ENCODE measurements at places on chromosomes 2 and 18.

- DNase-seq = no peak
Observed at GRCh38 chr2:42788-43187, 3.5 kb downstream of the FAM110C start.

- DNase-seq = no peak
Observed at GRCh38 chr2:104690255-104690984, 163.5 kb upstream of the POU3F3 start.

- DNase-seq = no peak
Observed at GRCh38 chr18:70228536-70228935, 23.0 kb upstream of the RTTN start.

GRCh38 chr2:37323176-37323780 lies 1.4 kb downstream of the PRKD3 start:
- no peak for DNase-seq

- no peak for DNase-seq
Observed at GRCh38 chr18:67550872-67551520, 34.5 kb upstream of the DSEL start.

DNA sequence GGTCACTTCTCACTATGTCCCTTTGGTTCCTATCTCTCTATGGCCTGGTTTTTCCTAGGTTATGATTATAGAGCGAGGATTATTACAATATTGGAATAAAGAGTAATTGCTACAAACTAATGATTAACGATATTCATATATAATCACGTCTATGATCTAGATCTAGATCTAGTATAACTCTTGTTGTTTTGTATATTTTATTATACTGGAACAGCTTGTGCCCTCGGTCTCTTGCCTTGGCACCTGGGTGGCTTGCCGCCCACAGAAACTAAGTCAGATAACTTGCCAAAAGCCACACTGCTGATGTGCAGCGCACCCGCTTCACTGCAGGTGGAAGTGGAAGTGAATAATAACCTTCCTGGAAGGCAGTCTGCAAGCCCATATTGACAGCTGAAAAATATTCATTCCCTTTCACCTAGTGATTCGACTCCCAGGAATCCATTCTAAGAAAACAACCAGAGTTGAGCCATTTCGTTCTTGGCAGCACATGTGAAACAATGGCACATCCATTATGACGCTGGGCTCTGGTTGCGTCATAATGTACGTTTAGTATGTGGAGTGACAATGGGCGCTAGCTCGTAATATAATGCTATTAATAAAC lies 725 bp upstream of the ANKRD53 start:
- DNase-seq = peak; percentile 82

- DNase-seq = no peak
Observed at GRCh38 chr18:37252854-37253393, 312.7 kb downstream of the CELF4 start.

- DNase-seq = peak; percentile 84
Observed at GRCh38 chr18:63909870-63910269, 2.1 kb downstream of the SERPINB10 start.

DNA sequence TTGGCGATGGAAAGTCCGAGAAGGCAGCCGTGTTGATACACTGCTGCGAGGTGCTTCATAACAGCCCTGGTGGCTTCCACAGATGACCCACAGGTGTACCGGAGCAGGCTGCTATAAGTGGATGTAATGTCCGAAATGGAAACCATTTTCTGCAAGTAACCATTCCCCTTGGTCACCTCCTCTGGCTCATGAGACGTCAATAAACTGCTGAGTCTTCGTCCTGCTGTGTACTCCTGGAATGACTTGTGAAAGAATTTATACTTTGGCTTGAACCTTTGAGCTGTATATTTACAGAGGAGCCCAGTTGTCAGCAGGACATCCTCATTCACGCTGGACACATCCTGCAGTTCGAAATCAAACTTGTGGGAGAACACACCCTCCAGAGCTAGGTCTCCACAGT lies 14.4 kb downstream of the NLRC4 start:
- DNase-seq = no peak

GRCh38 chr18:14979875-14980274 lies 231.9 kb downstream of the ANKRD30B start:
- no peak for DNase-seq

- no peak for DNase-seq
Observed at GRCh38 chr18:74819433-74820059, 221.9 kb downstream of the ZNF407 start.

- DNase-seq = no peak
Observed at GRCh38 chr2:36805635-36806224, 109.2 kb downstream of the VIT start.

DNA sequence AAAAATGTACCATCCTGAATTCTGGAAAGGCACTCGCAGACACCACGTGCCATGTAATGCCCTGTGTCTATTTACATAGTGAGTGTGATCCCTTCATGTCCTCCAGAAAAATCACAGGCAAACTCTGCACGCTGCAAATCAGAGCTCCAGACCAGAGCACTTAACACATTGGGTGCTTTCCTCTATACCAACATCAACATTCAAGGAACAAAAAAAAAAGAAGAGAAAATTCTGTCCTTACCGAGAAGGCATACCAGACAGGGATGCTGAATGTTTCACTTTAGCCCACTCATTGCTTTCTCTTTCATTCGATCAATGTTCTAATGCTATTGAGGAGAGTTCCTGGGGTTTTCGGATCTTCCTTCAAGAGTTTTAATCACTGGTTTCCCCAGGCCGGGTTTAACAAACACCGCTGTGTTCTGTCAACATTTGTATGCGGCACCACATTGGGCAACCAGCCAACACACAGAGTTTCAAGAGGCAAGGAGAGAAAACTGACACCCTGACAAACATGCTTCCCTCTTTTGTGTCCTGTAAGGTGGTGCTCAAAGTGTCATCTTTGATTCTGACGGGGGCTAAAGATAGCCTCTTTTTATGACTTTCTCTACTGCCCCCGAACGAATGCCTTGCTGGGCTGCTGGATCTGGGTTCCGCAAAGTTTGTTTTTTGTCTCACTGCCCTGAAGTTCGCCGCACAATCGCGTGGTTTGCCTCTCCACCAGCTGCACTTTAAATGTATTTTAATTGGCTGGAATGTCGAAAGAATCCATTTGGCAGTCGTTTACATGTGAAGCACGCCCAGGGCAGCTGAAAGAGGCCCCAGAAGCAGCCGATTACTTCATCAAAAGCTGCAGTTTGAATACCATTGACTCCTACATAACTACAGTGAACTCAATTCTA lies 106.4 kb upstream of the NCKAP5 start:
- peak; percentile 47 for DNase-seq

DNA sequence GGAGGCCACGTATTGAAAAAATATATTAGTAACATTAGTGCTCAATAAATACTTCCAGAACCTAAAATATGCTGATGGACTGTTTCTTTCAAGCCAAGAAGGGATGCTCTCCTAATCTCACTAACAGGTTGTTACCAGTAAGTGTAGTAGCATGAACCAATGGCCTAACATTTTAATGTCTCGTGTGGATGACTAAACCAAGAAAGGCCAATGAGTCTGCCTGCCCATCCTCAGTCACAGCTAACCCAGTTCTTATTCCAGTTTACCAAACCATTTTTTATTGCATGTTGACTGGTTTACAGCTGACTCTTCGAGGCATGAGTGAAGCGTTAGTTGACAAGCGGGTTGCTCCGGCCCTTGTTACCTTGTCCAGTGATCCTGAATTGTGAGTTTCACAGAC lies 45.1 kb upstream of the TNFRSF11A start:
- DNase-seq = no peak

DNA sequence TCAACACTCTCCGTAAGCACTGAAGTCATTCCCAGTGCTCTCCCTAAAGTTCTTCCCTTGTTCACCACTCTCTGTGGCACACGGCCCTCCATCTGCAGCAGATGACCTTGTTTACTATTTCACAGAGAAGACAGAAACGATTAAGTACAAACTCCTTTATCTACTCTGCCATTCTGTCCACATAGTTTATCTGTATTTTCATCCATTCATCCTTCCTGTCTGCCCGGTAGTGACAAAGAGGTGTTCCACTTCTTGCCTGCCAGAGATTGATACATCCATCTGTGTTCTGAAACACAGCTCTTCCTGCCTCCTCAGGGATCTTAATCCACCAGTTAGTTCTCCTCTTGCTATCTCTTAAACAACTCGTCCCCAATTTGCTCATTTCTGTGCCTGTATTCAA lies 77.9 kb upstream of the CD226 start:
- no peak for DNase-seq

DNA sequence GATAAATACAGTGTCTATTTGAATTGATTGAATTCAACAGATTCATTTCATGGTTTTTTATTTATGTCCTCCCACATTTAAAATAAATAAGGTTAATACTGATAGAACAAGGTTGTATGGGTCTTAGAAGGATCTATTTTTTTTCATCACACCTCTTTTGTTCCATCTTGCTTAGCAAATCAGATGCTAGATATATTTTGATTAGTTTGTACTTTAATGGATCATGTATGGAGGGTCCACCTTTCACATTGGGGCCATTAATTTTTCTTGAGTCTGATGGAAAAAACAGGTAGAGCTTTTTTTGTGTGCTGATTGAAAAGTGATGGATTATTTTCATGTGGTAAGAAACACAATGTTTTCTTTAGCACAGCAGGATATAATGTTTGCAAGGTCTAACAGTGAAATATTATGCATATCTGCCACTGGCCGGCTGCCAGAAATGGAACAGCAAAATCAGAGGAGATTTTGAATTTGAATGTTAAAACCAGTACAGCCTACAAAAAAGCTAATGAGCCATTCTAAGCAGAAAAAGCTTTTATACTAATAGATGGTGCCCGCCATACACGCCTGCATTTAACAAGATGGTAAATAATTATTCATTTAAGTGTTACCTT lies 188.1 kb upstream of the ETAA1 start:
- DNase-seq = no peak

DNA sequence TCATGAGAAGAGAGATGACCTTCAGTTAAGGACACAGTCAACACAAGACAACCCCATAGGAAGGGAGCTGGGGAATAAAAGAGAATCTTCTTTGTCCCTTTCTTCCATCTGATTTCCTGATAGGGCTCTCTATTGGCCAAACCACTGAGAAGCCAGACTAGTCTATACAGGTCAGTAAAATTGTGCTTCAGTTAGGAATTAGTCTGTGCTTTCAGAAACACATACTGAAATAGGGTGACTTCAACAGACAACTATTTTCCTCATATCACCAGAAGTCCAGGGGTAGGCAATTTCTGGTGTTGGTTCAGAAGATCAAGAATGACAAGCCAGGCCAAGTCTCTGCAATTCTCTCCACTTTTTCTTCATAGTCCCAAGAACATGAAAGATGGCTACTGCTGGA lies 151.7 kb upstream of the SP5 start:
- DNase-seq = peak; percentile 75
